ENCODE measurements at places on chromosomes 4 and X.

GRCh38 chr4:102518703-102519131 is 17.6 kb downstream of the NFKB1 start:
- no peak for DNase-seq

DNA sequence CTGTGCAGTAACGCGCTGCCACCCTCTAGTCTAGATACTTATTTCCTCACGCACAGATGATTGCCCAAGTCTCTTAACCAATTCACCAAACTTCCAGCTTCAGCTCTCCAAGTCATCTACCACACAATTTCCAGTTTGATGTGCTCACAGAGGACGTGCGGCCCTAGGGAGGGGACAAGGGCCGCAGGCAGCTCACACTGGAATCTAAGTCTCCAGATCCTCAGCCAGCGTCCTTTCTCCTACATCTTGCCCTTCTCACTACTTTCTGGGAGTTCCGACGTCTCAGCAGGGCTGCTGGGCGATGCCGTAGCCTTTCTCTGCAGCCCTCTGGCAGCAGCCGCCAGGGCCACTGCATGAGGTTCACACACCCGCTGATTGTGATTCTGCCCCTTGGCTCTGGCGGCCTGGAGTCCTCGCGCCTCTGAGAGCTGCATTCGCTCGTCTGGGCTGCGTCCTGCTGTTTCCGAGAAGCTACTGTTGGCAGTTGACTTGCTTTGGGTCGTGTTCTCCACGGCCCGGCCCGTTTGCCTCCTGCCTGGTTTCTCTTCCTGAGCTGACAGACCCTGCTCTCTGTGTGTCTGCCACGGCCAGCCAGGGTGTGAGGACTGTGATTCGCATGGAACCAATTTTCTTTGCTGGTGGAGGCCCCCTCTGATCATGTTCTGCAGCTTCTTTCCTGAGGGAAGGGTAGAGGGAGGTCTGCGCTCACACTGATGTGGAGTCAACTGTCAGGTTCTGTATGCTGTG is 14.1 kb upstream of the TMEM131L start:
- peak; percentile 68 for DNase-seq

- no peak for DNase-seq
These were observed 1.6 kb downstream of the BANK1 start for GRCh38 chr4:101792056-101792590.

DNA sequence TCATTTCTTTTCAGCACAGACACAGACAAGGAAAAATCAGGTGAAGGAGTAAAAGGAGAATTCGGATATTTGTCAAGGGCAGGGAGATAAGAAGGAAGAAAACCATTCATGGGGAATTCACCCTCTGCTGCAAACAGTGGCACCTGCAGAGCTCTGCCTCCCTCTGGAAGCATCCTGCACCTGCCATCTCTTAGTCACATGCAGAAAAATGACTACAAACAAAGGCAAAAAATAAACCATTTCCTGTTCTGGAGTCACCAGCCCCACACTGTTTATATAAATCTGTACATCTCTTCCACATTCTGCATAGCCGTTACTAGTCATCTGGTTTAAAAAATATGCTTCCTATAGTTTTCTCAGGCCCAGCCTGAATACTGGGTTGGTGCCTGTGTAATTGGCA is 205.3 kb downstream of the ARAP2 start:
- no peak for DNase-seq

DNA sequence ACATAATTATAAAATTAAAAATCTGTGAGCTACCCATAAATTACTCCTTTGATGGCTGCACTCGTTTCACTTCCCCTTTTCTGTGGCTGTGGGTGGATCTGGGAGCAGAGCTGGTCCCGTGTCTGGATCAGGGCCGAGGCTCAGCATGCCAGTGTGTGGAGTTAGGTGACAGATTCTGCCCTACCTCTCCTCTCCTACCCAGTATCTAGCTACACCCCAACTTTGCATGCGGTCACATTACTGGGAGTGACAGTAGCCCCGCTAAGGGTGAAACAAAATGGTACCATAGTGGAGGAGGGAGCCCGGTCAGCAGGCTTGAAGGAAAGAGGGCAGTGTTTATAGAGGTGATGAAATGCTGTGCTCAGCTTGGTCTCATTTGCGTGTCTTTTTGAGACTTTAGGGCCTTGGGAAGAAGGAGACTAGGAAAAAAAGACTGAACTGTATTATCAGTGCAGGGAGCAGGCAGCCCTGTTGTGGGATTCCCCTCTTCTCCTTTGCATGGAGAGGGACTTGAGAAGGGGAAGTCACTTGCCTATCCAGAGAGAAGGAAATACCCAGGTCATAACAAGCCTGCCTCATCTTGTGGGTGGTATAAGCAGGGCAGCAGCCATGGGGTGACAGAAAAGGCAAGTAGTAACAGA is 48.4 kb downstream of the ARHGAP10 start:
- DNase-seq: no peak

DNA sequence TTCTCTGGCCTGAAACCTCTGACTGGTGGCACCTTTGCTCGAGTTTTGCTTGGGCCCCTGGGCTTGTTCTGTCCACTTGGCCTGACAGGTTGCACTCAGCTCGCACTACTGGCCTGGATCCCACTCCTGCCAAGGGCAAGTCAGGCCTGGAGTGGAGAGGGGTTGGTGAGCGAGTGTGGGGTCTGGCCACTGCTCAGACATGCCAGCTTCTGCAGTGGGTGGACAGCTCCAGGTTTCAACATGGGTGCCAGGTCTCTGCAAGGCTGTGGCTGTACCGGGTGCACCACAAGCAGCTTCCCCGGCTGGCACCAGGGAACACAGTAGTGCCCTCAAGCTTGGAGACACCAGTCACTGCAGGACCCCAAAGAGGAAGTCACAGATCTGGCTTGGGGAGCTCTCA is 91.6 kb upstream of the CXorf51A start:
- no peak for DNase-seq

- no peak for DNase-seq
These were observed 52.8 kb downstream of the PDLIM5 start for GRCh38 chr4:94504545-94504944.

- no peak for DNase-seq
These were observed 48.0 kb upstream of the LAS1L start for GRCh38 chrX:65582450-65583082.

DNA sequence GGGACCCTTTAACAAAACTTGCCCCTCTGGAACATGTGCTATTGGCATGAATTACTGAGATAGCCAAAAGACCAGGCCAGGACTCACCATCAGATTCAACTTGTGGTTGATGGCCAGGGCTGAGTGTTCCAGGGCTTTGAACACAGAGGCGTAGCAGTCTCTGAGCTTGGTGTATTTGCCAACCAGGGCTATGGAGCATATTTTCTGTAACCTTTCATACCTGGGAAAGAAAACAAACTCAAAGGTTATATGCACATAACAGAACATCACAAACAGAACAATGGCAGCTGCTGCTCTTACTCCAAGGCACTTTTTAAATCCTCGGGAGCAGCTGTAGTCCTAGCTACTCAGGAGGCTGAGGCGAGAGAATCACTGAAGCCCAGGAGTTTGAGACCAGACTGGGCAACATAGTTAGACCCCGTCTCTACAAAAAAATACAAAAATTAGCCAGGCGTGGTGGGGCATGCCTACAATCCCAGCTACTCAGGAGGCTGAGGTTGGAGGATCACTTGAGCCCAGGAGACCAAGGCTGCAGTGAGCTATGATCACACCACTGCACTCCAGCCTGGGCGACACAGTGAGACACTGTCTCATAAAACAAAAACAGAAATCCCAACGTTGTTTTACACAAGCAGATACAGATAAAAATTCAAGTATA is 29.3 kb downstream of the CTPS2 start:
- no peak for DNase-seq

DNA sequence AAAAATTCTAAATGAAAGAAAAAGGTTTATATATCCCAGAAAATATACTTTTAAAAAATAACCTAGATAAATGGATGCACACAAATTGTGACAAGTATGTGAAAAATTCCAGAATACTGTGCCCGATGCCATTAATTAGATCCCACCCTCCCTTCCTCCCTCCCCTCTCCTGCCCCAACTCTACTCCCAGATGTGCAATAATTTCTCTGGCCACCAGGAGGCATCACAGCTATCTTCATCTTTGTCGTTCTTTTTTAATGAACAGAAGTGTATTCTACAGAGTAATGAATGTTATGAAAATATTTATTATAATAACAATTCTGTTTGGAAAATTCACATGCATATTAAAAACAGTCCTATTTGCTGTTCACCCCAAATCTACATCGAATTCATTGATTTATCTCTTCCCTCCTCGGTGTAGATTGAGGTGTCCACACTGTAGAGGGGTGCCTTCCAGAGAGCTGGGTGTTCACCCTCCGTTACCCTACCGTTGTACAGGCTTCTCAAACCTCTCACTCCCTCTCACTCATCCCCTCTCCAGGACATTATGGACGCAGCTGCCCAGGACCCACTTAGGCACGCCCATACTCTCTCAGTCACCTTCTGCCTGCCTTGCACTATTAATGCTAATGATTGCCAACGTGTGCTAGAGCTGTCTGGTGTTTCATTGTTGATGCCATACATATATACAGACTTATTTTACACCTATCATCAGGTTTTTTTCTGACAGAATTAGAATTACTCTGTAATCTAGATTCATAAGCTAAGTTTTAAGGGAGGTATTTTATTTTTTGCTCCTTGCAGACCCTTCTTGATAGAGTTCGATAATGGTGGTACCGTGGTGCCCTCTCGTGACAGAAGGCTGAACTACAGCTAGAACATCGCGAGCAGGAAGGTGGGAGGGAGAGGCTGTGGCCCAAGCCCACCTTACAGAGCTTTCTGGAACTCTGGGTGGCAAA is 14.1 kb downstream of the RAB40AL start:
- no peak for DNase-seq

GRCh38 chr4:159188646-159189045 is 85.8 kb downstream of the RAPGEF2 start:
- DNase-seq: no peak

DNA sequence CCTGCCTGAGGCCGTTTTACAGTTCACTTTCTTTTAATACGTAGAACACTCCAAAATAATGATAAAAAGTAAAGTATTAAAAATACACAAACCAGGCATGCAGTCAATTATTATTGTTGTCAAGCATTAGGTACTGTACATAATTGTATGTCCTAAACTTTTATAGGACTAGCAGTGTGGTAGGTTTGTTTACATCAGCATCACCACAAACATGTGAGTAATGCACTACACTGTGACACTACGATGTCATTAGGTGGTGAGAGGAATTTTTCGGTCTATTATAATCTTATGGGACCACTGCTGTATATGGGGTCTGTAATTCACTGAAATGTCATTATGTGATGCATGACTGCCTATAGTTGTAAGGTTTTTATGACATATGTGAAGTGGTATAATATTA is 149.5 kb upstream of the SH3RF1 start:
- DNase-seq: no peak

DNA sequence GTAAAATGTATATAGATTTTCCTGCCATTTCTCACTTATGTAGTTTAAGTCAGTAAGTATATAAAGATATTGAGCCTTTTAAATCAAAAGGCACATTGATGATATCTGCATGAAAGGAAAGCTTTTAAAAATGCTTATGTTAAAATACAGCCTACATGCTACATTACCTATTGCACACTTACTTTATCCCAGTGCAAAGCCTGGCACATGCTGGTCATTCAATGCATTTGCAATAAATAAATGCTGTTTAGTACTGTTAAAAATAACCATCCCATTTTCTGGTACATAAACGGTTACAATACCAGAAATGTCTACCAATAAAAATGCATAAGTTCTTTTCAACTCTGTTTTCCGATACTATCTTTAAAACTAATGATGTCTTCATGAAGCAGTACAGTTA is 22.1 kb upstream of the SPATA4 start:
- DNase-seq: no peak

DNA sequence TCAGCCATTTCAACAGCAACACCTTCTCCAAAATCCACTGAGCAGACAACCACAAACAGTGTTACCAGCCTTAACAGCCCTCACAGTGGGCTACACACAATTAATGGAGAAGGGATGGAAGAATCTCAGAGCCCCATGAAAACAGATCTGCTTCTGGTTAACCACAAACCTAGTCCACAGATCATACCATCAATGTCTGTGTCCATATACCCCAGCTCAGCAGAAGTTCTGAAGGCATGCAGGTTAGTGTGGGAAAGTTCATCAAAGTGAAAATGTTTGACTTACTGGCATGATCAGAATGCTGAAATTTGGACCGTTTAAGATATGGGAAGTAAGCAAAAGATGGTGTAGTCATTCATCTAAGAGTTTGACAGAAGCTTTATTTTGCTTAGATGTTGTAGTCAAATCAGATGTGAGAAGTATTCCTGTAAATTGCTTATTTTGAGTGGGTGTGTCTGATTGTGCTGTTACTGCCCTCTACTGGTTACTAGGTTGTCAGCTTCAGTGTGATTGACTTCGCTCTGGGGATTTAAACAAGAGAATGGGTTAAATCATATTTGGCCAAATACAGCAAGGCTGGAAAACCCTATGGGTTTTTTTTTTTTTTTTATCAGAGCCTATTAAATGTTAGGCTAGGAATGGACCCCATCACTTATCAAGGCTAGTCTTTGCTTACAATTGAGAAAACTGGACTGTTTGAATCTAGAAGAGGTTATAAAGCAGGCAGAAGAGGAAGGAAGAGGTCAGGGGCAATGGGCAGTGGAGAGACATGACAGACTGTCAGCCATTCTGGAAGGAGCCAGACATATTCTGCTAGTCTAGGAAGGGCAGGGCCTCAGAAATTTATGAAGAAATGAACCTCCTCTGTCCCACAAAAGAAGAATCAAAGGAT is 130.3 kb downstream of the DIPK2B start:
- no peak for DNase-seq

- DNase-seq: no peak
These were observed 235.1 kb downstream of the NR3C2 start for GRCh38 chr4:148207068-148207467.

- no peak for DNase-seq
These were observed 49.2 kb downstream of the PRPS1 start for GRCh38 chrX:107677501-107677901.

- no peak for DNase-seq
These were observed 34.9 kb downstream of the FTHL17 start for GRCh38 chrX:31036895-31037294.

GRCh38 chr4:106898621-106899230 is 137.4 kb downstream of the DKK2 start:
- peak; percentile 5 for DNase-seq

DNA sequence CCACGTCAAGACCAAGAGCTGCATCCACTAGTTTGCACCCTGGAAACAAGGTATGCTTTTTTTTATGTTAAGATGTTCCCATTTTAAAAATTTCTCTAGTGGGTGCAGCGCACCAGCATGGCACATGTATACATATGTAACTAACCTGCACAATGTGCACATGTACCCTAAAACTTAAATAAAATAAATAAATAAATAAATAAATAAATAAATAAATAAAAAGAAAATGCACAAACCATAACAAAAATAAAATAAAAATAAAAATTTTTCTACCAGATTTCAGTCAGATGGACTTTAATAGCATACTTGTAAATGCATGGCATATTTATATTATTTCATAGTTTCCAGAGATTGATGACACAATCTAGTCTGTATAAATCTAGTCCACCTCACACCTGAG is 1.9 kb upstream of the PRR27 start:
- DNase-seq: no peak

GRCh38 chr4:37876156-37876555 is 14.7 kb upstream of the TBC1D1 start:
- DNase-seq: no peak

Data from brain pericyte (primary cell).